Activated CD4-positive, alpha-beta T cell treated with anti-CD3 and anti-CD28 coated beads for 24 hours (primary cell): ENCODE measurements at places on chromosomes 3 and 15.

- no peak for DNase-seq
These were observed 56.6 kb upstream of the PLXND1 start for GRCh38 chr3:129663045-129663446.

DNA sequence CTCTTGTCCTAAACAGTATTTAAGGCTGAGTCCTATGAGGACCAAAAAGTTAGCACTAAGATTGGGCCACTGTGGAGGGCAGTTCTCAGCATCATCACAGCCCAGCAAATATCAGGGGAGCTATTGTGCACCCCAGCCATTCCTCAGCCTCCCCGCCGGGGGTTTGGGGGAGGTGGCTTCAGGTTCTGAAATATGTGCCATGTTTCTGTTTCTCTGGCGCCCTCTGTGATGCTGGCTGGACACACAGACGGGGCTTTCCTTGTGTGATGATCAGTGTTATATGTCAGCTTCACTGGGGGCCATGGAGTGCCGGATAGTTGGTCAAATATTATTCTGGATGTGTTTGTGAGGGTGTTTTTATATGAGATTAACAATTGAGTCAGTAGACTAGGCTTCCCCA, 106.8 kb downstream of the GABRG3 start:
- DNase-seq = no peak

DNA sequence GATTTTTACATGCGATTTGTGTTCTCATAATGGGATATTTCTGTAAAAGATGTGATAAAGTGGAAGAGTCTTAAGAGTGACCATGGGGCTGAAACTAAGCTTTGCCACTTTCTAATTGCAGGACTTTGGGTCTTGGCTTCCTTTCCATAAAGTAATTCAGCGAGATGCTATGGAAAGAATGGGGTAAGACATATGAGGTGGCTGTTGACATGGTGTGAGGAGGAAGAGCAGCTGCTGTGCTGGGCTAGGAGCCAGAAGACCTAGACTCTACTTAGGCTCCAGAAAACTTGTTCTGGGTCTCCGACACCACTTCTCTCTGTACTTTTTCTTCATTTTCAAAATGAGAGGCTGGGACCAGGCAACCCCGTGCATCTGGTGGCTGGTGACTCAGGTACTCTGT, 654.5 kb upstream of the CFAP20DC start:
- no peak for DNase-seq

DNA sequence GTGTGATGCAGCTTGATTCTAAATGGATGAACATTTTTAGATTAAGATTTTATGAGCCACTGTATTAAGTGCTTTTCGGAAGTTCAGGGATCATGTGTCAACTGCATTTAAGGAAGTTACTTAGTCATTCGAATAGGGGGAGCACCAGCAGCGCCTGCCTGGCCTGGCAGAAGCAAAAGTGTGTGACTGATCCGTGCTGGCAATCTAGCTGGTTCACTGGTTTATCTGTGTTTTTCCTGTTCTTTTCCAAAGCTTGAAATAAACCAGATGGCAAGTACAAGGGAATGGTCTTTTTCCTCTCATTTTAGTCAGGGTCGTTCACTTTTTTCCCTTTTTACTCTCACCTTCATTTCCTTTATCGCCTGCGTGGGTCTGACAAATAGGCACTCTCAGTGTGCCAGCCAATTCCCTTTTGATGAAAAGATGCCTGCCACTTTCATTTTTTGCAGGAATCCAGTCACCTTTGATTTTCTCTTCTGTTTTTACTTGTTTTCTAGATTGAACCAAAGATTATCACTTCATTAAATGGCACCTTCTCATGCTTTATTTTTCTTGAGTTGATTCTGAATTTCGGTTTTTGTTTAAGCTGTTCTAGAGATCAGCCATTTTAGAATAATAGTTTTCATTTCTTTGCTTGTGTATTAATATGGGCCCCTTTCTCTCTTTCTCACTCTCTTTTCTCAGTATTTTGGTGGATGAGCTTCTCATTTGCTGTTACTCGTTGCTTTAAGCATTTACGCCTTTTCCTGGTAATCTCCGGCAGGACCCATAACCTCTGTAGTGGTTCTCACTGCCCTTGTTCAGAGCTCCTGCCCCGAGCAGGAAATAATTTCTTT, 2.8 kb downstream of the ABHD2 start:
- peak; percentile 33 for DNase-seq

GRCh38 chr3:100536093-100536492, 43.7 kb downstream of the TMEM45A start:
- DNase-seq = no peak

DNA sequence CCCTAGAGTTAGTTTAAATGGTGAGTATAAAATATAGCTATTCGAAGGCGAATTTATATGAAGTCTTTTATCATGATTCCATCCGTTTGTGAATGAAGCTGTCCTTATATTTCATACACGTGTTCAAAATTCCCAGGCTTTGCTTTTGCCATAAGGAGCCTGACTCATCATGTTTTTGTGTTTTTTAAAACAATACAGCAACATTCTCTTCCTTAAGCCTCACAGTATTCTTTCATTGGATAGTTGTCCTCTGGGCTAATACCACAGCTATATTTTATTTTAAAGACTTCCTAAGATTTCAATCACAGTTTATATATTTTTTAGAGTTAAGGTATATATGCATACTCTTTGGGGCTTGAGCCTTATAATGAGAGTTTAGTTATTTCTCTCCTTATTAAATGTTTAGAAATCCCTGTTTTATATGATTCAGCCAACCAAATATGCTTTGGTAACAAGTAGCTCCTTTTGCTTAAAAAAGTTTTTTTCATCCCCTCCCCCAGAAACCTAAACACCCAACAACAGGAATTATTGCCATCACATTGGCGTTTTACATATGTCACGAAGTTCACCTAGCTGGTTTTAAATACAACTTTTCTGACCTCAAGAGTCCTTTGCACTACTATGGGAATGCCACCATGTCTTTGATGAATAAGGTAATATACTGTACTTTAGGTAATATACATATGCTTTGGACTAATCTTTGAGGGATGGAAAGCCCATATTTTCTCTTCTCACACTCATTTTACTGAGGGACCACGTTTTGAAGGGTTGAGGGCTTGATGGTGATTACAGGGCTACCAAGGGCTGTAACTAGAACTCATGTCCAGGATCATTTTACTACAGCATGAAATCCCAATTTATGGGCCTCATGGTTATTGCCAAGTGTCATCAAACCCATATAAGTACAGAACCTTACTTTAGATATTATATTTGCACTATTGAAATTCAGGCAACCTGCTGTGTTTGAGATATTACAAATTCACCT, 28.5 kb downstream of the ST3GAL6 start:
- no peak for DNase-seq

- no peak for DNase-seq
These were observed 62.8 kb upstream of the PROK2 start for GRCh38 chr3:71847794-71848193.

- no peak for DNase-seq
These were observed 40.5 kb downstream of the IMPG2 start for GRCh38 chr3:101279765-101280385.

DNA sequence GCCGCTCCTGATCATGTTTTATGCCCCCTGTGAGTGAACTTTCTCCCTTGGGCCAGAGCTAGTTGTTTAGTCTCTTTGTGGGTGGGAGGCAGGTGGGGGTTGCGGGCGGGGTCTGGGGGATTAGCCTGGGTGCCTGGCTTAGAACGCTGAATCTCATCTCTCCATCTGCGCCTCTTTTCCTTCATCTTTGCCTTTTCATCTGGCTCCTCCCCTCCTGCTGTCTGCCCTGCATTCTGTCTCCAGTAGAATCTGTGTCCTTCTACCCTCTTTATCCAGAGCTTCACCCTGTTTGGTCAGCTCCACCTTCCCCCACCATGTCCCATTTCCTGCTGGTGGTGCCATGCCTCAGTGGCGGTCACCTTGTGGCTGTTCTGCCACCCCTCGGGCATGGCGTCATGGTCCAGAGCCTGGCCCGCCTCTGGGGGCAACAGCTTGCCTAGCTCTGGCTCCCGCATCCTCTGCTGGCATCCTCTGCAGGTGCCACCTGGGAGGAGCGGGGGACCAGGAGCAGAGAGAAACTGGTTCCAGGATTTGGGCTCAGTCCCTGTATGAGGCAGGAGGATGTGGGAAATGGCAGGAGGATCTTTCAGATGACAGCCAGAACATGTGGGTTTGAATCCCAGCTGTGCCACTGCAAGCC, 44.3 kb downstream of the PDIA5 start:
- DNase-seq = no peak

DNA sequence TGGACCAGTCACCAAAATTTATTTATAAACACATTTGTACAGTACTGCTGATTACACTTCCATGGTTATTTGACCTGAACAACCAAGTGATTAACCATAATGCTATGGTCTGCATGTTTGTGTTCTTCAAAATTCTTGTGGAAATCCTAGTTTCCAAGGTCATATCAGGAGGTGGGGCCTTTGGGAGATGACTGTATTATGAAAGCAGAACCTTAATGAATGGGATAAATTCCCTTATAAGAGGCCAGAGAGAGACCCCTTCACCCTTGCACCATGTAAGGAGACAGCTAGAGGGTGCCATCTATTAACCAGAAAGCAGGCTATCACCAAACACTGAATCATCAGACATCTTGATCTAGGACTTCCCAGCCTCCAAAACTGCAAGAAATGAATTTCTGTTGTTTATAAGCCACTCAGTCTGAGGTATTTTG, 1.9 kb downstream of the SCAPER start:
- no peak for DNase-seq

DNA sequence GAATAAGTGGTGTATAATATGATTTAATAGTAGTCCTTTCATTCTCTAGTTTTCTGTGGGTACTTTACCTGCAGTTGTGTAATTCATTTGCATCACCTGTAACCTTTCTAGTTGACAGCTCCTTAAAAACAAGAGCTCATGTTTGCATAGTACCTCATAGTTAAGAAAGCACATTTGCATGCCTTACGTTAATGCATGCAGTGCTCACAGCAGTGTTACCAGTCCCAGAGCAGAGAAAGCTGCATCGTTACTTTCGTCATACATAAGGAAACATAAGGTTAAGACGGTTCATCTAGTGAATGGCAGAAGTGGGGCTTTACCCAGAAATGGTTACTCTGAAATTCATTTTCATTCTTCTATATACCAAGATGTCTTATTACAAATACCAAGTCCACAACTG, 111.3 kb downstream of the AKAP13 start:
- DNase-seq = no peak

- no peak for DNase-seq
These were observed 198.6 kb downstream of the VGLL3 start for GRCh38 chr3:86792316-86792715.
